ENCODE measurements at places on chromosomes 16 and 17. TPM values are rescaled to one million over a fixed set of nuclear protein-coding genes. Genes with fewer than 3 reads are reported as not detected.

TBC1D3C gene
- not detected for polyA plus RNA-seq

TBC1D3H gene
- not detected for polyA plus RNA-seq

RABEP1 gene
- 20.7 TPM for polyA plus RNA-seq

CCDC40 gene
- 10.0 TPM for polyA plus RNA-seq

CNTNAP1 gene
- 20.0 TPM for polyA plus RNA-seq

TLCD3A gene
- 19.4 TPM for polyA plus RNA-seq

AIPL1 gene
- not detected for polyA plus RNA-seq

TAF15 gene
- polyA plus RNA-seq, result 160 TPM

NTN1 gene
- 2.2 TPM for polyA plus RNA-seq

TVP23A gene
- polyA plus RNA-seq, result 1.1 TPM

KRT33A gene
- polyA plus RNA-seq, result not detected

PRDM7 gene
- not detected for polyA plus RNA-seq

SRSF1 gene
- 124 TPM for polyA plus RNA-seq

LRRC75A gene
- 38.0 TPM for polyA plus RNA-seq

TK1 gene
- polyA plus RNA-seq, result 45.3 TPM

ACSM5 gene
- polyA plus RNA-seq, result 1.2 TPM

PDIA2 gene
- polyA plus RNA-seq, result 8.3 TPM

ABCA10 gene
- 0.17 TPM for polyA plus RNA-seq

LLGL1 gene
- polyA plus RNA-seq, result 71.6 TPM

ZSCAN10 gene
- not detected for polyA plus RNA-seq

OR1F1 gene
- polyA plus RNA-seq, result not detected

WNK4 gene
- 0.80 TPM for polyA plus RNA-seq

ENPP7 gene
- polyA plus RNA-seq, result not detected

SULT1A4 gene
- 3.4 TPM for polyA plus RNA-seq

HOXB9 gene
- 5.0 TPM for polyA plus RNA-seq

TEKT5 gene
- not detected for polyA plus RNA-seq

HS3ST3A1 gene
- polyA plus RNA-seq, result 0.32 TPM

RHBDF2 gene
- polyA plus RNA-seq, result 6.7 TPM

FADS6 gene
- polyA plus RNA-seq, result 0.39 TPM

NLRC3 gene
- polyA plus RNA-seq, result 0.14 TPM

BICDL2 gene
- polyA plus RNA-seq, result 0.24 TPM

GCGR gene
- polyA plus RNA-seq, result not detected

TEX14 gene
- polyA plus RNA-seq, result 0.36 TPM

ATP6V0D1 gene
- 208 TPM for polyA plus RNA-seq

XAF1 gene
- polyA plus RNA-seq, result 1.8 TPM

MFAP4 gene
- 30.0 TPM for polyA plus RNA-seq

CD79B gene
- 0.37 TPM for polyA plus RNA-seq

RHBDL1 gene
- 10.0 TPM for polyA plus RNA-seq

KRTAP16-1 gene
- not detected for polyA plus RNA-seq

BMERB1 gene
- polyA plus RNA-seq, result 181 TPM

KRTAP4-1 gene
- polyA plus RNA-seq, result not detected

GFAP gene
- polyA plus RNA-seq, result 4,939 TPM

TBC1D28 gene
- not detected for polyA plus RNA-seq

TAT gene
- 0.07 TPM for polyA plus RNA-seq

CCDC144A gene
- 0.44 TPM for polyA plus RNA-seq

NPIPA8 gene
- 3.8 TPM for polyA plus RNA-seq
